ENCODE measurements at places on chromosomes 11 and 22.

GRCh38 chr11:134538742-134539141 is 126.7 kb upstream of the B3GAT1 start:
- DNase-seq: no peak

GRCh38 chr11:95269036-95269819 is 38.2 kb upstream of the SESN3 start:
- no peak for DNase-seq

GRCh38 chr11:7511401-7511800 is 2.4 kb upstream of the PPFIBP2 start:
- DNase-seq: no peak

DNA sequence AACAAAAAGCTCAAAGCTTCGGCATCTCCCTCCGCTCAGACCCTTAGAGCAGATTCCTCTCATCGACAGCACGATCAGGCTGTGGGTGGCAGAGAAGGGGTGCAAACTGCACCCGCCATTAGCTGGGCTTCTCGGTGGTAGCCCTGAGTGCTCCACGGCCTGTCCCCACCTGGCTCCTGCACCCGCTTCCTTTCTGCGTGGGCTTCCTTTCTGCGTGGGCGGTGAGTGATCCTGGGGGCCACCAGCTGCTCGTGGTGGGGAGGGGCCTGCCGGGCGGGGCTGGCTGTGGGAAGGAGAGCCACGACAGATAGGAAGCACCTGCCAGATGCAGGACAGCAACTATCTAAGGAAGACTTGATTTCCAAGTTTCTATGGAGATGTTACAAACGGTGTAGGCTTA is 55.0 kb downstream of the BRD1 start:
- no peak for DNase-seq

DNA sequence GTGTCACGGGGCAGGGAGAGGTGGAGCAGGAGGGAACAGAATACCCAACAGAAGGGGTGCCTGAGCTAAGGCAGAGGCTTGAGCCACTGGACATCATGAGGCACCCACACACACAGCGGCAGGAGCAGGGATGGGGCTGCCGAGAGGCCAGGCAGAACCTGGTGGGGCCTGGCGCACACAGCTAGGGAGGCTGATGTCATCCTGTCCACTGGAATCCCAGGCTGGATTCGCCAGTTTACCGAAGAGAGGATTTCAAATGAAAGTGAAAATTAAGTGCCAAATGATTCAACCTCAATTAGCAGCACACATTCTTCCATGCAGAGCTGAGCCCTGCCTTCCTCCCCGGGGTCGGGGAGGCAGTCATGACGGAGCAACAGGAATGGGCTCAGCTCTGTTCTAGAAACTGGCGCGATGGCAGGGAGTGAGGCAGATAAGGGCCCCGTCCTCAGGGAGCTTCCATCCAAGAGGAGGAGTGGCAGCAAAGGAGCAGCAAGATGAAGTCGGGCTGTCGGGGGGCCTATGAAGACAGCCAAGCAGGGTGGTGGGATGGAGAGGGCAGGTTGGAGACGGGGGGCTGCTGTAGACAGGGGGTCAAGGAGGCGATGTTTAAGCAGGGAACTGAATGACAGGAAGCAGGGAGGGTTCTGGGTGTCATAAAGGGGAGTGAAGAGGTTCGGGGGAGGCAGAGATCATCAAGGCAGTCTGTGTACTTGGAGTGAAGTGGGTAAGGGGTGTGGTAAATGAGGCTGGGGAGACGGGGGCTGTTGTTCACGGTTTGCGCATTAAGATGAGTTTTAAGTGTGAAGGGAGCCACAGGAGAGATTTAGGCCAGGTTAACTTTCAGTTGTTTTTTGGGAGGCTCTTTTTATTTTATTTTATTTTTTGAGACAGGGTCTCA is 6.4 kb downstream of the RAC2 start:
- DNase-seq: no peak

- peak; percentile 83 for DNase-seq
These were observed at the start of gene ST3GAL4 for GRCh38 chr11:126355324-126355925. Gene ST3GAL4 (plus strand): TSS chr11:126355686. CDS start chr11:126406156, 50,470 bp downstream.

DNA sequence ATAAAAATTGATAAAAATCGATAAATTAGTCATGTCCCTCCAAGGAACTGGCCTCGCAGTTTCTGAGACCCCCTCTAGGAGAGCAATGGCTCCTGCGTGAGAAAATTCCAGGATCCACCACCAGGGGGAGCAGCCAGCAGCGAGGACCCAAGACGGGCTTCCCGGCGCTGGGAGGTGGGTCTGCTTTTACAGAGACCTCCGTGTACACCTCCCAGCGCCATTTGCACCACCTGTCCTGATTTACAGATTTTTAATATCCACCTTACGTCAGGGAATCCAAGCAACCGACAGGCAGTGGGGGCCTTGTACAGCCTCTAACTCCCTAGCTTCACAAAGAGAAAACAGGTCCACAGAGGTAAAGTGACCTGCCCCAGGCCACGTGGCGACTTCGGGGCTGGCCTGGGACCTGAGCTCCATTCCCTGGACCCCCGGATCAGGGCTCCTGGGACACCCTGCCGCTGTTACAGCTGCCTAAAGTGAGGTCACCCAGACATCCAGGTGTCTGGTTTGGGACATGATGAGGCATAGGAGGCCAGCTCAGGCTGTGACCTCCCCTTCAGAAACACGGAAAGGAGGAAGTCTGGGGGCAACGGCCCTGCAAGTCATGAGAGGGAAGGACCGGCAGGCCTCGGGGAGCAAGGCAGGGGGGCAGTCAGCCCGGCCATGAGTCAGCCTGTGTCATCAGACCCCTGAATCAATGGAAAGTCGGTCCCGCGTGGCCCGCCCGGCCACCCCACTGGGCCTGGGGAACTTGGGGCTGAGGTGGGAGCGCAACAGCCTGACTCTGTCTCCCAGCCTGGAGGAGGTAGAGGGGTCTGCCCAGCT is 3.5 kb downstream of the OSM start:
- peak; percentile 66 for DNase-seq

GRCh38 chr11:15613789-15614188 is 499.1 kb downstream of the INSC start:
- DNase-seq: no peak

DNA sequence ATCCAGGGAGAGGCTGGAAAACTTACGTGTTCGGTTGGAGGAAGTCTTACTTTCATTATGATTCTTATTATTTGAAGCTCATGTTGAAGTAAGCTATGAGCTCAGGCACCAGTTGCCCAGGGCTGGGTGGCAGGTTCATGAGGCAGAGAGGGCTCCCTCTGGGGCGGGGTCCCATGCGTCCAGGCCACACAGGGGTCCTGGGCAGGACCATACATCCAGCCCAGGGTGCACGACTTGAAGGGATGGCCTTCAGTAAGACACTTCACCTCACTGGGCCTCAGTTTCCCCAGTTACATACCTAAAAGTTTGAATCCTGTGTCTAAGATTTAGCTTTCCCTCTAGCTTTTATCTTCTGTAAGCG is 107.3 kb upstream of the B3GAT1 start:
- DNase-seq: no peak

GRCh38 chr11:6488821-6489220 is 7.5 kb downstream of the TIMM10B start:
- DNase-seq: no peak

- no peak for DNase-seq
These were observed 446 bp downstream of the VSTM5 start for GRCh38 chr11:93849751-93850593.

DNA sequence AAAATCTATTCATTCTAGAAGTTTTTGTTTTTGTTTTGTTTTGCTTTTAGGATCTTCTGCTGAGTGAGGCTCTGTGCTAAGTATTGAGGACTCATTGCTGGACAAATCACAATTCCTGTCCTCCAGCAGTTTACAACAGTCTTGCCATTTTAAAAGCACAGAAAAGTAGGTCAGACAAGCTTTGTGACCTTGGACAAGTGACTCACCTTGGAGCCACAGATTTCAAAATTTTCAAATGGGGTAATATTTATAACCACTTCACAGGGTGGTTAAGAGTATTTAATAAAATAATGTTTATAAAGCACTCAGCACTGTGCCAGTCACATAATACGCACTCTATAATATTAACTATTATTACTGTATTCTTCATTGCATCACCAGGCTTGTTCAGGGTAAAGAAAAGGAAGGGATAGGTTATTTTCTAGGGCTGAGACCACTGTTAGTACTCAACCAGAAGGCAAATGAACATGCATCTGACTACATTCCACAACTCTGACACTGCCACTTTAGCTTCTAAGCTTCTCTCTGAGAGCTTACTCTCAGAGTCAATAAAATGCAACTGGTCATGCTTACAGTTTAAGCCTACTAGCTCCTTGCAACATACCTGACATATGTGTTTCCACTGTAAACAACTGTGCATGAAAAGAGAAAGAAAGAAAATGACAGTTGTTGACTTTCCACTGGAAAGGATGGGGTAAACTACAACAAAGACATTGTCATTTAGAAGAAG is 63.2 kb upstream of the FIBIN start:
- DNase-seq: no peak

DNA sequence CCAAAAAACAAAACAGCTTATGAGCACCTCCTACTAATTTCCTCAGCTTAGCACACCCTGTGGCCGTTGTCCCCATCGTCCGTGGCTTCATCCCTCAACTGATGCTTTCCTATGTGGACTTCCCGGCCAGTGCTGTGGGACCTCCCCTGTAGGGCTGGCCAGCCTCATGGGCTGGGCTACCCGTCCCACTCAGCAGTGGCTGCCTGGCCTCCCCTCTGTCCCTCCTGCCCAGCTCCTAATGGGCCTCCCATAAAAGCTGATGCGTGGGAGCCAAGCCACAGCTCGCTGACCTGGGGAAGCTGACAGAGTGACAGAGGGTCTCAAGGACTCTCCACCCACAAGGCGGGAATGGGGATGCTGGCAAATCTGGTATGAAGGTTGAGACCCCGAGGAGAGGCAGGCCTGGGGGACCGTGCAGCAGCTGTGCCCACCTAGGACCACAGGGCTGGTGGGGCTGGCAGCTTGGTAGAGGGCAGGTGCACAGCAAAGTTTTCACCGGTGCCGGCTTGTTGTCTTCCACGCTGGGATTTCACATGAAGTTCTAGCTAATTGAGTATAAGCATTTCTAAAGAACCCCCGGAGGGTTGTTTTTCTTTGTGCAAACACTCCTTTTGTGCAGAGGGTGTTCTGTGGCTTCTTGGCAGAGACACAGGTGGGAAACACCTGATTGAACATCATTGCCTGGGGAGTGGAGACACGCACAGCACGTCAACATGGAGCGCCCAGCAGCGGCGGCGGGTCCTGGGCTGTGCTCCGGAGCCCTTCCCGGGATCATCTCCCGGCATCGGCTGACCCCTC is 23.2 kb downstream of the TBX1 start:
- DNase-seq: peak; percentile 10

- peak; percentile 83 for DNase-seq
These were observed 636.0 kb upstream of the ANO5 start for GRCh38 chr11:21556926-21557325.

DNA sequence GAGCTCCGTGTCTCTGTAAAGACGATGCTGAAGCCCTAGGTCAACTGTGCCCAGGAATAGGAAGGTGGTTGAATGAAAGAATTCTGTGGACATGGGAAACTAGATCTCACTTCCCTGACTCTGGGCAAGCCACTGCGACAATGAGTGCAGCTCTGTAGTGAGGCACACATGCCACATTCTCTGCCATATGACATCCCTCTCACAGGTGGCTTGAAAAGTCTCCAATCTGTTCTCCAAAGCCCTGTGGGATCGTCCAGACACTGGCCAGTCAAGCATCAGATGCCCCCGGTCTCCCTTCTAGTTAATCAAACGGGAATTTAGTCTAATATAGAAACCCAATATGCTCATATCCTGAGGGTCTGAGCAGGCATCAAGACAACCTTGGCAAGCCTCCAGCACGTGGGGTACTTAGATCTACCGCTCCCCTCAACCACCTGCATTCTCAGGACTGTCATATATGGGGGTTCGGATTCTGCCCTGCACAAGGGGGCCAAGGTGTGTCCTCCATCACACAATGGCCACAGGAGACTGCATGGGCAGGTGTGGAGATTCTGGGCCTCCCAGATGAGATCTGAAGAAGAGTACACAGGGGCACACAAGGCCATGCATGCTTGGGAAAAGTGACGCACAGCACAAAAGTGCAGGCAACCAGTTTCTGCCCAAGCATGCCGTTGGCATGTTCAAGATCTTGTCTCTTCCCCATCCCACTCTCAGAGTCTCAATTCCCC is 11.9 kb downstream of the DKK3 start:
- DNase-seq: no peak

- DNase-seq: peak; percentile 54
These were observed 11.3 kb upstream of the MOGAT2 start for GRCh38 chr11:75706260-75706729.
